ENCODE measurements at places on chromosomes 16 and 17.

DNA sequence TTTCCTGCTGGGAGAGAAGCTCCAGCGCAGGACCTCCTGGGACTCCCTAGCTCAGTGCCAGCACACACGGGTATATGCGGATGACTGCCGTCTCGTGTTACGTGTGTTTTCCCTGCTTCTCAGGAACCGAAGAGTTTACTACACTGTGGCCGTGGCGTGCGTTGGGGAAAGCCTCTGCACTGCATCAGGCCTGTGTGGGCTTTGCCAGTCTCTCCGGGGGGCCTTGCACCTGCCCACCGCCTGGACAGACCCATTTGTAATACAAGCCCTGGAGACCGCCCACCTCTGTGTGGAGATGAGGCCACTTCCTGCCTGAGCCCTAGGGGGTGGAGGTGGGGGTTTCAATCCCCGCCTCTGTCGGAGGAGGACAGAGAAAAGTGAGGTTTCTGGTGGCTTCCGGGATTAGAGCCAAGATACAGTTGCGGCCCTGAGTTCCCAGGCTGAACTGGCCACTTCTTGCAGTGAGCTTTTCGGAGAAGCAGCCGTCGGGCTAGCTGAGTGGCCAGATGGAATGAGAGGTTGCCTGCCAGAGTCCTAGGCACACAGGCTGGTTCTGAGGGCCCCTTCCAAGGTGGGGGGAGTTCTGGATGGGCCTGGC, 43.4 kb upstream of the GSE1 start:
- no peak for DNase-seq

DNA sequence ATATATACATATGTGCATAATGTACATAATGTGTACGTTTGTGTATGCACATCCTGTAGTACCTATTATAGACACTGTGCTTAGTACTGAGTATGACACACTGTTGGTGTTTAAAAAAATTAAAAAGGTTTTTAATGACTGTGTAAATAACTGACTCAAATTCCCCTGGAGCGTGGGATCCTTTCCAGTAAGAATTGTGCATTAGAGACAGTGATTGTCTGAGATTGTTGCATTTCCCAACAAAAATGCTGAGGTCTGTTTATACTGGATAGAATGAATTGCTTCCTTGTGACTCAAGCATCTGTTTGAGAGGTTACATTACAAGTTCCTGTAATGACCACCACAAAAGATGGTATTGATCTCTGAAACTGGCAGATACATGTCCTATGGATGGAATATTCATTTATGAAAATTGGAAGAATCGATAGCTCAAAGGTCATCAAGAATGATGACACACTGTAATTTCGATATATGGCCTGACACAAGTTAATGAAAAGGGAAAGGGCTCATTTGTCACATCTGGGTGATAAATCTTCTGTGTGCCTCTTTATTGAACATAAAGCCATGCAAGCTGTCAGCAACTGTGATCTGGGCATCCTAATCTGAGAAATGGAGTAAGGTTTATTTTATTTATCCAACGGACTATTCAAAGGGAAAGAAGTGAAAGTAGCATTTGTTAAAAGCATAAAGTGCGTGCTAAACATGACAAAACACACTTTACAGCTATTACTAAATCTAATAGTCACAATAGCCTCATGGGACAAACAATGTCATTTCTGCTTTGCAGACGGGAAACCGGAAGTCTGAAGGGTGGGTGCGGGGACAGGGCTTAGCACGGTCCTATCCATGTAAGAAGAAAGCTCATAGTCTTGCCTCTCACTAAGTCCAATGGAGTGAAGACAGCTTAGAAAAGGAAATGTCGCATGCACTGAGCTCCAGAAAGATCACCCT, 228.8 kb downstream of the CDH11 start:
- no peak for DNase-seq

- no peak for DNase-seq
Observed at GRCh38 chr16:73483934-73484711, 436.2 kb upstream of the ZFHX3 start.

DNA sequence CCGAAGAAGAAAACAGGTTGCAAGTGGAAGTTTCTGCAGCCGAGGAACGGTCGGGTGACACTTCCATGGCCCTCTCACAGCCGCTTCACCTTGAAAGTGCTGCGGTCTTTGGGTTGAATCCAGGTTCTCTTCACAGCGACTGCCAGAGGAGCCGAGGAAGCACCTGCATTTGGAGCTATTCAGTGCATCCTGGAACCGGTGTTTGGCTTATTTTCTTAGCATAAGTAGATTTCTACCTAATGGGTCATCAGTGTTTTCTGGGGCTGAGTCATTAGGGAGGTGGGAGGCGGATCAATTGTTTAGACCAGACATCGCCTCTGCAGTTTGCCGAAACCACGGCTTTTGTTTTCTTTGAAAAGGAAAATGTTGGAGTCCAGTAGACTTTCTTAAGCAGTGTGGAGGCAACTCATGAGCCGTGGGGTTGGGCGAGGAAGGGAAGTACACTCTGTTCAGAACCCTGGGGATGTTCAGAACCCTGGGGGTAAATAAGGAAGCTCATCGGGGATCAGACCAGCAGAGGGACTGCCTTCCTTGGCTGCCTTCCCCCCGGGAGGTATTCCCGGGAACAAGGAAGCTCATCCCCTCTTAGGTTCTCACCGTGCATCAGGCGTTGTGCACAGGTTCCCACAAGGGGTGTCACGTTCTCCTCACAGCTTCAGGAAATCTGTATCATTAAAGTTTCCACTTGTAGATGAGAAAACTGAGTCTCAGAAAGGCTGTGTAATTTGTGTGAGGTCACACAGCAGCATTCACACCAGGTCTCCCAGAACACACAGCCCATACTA, 361.5 kb downstream of the SNX29 start:
- no peak for DNase-seq

DNA sequence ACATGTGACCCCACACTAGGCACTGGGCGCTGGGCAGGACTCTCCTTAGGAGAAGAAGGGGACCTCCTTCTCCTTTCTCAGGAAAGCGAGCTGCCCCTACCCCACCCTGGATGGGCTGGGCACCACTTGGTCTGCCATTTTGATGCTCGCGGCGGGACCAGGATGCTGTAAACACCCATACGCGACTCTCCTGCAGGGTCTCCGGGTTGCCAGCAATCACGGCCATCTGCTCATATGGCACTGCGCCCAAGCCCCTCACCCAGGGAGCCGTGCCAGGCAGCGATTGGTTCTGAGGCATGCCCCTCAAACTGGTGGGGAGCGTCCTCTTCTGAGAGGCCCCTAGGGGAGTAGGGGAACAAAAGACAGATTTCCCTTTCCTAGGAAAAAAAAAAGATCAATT, 99.0 kb downstream of the C16orf78 start:
- no peak for DNase-seq

DNA sequence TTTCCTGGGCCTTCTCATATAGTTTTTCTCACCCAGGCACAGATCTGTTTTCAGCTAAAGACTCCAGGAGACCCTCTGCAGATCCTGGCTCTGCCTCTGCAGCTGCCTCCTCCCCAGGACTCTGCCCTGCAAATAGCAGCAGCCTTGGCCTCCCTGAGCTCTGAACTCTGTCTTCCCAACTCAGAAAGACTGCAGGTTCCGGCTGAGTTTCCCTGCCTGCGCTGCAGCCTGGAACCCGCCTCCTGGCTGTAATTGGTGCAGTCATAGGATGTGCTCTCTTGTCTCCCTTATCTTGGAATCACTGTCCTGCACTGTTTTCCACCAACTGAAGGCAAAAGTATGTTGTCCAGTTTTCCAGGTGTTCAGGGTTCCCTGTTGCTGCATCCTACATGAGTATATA, 14.3 kb upstream of the DNASE1 start:
- DNase-seq = no peak

DNA sequence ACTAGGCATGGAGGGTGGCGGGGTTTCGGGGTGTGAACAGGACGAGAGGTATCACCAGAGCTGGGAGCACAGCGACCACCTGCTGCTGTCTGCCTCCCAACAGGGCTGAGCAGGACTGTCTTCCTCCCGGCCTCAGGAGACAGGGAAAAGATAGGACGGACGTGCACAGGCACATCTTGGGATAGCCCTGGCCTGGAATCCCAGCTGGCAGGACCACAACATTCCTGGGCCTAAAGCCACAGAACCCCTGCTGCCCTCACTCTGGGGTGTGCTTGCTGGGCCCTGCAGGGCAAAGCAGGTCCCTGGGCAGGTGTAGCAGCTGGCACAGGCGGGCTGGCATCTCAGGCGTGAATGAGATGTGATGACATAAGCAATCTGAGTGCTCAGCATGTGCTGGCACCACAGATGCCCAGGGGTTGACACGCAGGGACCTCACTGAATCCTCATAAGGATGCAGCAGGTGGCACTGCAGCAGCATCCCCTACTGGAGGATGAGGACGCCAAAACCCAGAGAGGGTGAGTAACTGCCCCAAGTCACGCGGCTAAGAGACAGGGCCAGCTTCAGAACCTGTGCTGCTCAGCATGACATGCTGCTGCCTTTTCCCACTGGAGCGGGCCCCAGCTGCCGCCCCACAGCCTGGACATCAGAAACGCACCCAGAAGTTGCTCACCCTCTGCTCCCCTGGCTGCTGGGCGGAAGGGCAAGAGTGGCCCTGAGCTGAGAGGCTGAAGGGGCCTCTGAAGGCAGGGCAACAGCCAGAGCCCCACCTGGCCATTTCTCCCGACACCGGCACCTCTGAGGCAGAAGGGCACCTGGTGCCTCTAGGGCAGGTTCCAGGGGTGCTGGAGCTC, 7.1 kb downstream of the CORO7 start:
- no peak for DNase-seq

DNA sequence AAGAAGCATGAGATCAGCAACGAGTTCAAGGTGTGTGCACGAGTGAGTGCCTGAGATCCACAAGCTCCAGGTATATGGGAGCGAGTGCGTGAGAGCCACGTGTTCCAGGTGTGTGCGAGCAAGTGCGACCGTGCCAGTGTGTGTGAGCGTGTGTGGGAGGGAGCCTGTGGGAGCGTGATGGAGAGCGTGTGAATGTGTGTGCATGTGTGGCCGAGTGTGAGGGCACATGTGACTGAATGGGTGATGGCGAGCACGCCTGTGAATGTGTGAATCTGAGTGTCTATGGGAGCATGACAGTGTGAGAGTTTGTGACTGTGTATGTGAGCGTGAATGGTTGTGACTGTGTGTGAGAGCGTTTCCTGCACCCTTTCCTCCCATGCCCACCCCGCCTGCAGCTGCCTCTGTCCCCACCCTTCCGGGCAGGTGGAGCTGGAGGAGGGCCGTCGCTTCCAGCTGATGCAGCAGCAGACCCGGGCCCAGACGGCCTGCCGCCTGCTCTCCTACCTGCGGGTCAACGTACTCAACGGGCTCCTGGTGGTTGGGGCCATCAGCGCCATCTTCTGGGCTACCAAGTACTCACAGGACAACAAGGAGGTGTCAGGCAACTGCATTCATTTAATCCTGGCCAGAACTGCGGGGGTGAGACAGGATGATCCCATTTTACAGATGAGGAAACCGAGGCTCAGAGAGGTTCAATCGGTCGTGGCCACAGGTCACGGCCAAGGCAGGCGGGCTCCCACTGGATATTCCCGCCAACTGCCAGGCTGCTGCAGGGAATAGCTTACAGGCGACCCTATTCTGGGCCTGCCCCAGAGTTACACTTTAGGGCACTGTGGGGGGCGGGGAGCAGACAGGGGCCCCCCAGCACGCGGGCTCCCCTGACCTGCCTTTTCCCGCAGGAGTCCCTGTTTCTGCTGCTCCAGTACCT, 3.7 kb downstream of the TMC8 start:
- no peak for DNase-seq

DNA sequence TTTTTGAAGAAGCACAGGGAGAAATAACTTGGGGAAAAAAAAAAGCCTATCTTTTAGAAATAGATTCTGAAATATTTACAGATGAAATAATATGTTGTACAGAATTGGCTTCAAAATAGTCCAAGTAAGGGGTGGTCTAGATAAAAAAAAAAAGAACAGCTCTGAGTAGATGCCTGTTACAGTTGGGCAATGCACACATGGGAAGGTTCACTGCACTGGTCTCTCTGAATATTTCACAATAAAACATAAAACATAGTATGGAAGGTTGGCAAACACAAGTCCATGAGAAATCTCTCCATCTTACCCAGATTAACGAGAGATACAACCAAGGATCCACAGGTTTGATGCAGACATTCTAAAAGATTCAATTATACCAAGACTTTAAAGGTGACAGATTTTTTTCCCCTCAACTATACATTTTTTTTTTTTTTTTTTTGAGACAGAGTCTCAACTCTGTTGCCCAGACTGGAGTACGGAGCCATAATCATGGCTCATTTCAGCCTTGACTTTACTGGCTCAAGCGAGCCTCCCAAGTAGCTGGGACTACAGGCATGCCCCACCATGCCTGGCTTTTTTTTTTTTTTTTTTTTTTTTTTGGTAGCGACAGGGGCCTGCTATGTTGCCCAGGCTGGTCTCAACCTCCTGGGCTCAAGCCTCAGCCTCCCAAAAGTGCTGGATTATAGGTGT, 58.0 kb downstream of the KANSL1 start:
- DNase-seq = no peak

DNA sequence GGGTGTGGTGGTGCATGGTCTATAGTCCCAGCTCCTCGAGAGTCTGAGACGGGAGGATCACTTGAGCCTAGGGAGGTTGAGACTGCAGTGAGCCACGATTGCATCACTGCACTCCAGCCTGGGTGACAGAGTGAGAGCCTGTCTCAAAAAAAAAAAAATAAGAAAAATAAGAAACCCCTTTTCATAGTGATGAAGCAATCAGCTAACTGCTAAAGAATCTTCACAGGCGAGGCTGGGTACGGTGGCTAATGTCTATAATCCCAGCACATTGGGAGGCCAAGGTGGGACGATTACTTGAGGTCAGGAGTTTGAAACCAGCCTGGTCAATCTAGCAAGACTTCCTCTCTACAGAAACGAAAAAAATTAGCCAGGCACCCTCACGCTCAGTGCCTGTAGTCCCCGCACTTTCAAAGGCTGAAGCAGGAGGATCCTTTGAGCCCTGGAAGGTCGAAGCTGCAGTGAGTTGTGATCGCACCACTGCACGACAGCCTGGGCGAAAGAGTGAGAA, 760 bp downstream of the SLFN12L start:
- no peak for DNase-seq

DNA sequence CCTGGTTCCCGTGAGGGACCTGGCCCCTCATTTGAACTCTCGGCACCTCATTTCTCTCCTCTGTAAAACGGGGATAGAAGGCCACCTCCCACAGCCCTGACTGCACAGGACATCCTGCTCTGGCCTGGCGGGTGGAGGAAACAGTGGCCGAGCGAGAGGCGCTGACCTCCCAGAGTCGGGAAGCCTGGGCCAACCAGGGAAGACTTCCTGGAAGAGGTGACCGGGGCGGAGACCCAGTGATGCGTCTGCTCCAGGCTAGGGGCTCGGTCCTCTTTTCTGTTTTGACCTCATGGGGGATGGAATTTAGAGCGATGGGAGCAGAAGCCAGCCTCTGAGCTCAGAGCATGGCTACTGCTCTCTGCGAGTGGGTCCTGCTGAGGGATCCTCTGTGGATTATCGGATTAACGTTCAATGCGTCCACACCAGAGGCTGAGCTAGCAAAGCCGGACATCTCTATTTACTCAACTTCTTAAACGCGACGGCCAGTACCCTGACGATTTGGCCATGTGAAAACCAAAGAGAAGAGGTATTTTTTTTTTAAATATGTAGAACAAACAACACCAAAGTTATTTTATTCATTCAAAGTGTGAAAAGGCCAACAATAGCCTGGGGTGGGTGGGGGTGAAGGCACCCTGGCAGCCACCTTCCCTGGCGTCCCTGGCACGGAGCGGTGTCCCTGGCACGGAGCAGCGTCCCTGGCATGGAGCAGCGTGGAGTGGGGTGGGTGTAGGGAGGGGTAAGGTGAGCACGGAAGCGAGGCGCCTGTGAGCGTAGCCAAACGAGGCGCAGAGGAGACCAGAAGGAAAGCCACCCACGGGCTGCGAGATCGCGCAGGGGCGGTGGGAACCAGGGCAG, 9.2 kb upstream of the MSLN start:
- DNase-seq = no peak

GRCh38 chr17:46928467-46929261, 5.7 kb downstream of the GOSR2 start:
- DNase-seq = no peak

All from HTR-8/SVneo (cell line).